WERI-Rb-1 (cell line): ENCODE measurements at places on chromosomes 5 and 9.

DNA sequence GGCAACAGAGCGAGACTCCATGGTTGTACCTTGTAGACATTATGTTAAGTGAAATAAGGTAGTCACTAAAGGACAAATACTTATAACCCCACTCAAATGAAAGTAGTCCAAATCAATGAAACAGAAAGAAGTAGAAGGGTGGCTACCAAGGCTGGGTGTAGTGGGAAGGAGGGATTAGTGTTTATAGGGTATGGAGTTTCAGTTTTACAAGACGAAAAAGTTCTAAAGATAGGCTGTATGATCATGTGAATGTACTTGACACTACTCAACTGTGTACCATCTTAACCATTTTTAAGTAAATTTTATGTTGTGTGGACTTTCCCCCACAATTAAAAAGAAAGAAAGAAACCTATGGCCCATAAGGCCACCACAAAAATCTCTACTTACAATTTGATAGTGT lies 32.2 kb downstream of the ALDH7A1 start:
- no peak for DNase-seq

GRCh38 chr5:154351566-154351965 lies 94.2 kb upstream of the SAP30L start:
- DNase-seq: no peak

GRCh38 chr5:73770172-73771025 lies 144.4 kb downstream of the ARHGEF28 start:
- no peak for DNase-seq

GRCh38 chr9:127159325-127159801 lies 36.9 kb upstream of the ANGPTL2 start:
- DNase-seq: peak; percentile 93

DNA sequence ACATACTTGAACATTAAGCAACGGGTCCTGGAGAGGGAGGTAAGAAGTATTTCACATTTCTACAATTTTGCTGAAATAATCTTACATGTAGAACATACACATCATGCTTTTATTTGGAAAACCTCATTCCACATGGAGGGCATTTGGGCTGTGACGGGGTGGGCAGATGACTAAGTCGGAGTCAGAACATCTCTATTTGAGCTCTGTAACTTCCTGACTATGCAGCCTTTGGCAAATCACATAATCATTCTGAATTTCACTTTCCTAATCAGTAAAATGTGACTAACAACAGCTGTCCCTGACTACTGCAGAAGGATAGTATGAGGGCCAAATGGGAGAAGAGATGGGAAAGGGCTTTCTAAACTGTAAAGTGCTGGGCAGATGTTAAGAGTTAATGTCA lies 17.1 kb upstream of the IL6ST start:
- no peak for DNase-seq

- DNase-seq: no peak
Measured at GRCh38 chr5:170640731-170641588, 137.1 kb downstream of the KCNIP1 start.

GRCh38 chr5:147017621-147018020 lies 139.1 kb upstream of the PPP2R2B start:
- no peak for DNase-seq

GRCh38 chr5:87311405-87312279 lies 44.0 kb downstream of the RASA1 start:
- DNase-seq: no peak

- DNase-seq: no peak
Measured at GRCh38 chr5:72613515-72613914, 106.3 kb upstream of the ZNF366 start.

- DNase-seq: peak; percentile 77
Measured at GRCh38 chr9:98410185-98410697, 154.8 kb upstream of the TBC1D2 start.

GRCh38 chr9:95491543-95492320 lies 25.0 kb downstream of the PTCH1 start:
- no peak for DNase-seq

DNA sequence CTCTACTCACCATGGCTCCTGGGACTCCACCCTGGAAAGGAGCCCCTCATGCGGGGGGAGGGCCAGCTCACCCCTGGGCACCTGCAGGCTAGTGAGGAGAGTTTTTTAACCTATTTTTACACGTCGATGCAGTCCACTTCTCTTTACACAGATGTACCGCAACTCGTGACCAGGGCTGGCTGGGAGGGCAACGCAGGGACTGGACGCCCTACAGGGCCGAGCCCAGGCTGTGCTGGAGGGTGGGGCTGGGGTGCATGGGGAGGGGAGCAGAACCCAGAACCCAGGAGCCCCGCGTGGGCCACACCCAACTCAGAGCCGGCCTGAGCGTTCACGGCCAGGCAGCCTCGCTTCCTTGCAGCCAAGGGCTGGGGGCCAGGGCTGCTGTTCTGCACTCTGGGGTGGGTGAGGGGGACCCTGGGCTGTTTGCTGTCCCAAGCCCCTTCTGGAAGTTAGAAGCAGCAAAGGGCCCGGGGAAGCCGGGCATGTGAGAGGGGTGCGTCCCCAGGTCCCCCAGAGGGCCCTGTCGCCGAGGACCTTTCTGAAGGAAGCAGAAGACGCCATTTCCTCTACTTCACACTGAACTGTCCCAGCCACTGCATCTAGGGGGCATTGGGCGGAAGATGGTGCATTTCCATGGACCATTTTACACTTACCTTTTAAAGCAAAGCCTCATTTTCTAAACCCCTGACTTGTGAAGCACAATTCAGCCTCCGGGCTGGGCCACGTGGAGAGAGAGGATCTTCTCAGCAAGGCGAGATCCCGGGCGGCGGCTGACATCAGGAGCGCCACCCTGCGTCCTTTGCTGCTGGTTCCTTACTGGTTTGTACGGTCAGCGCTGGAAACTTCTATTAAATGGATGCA lies 90.5 kb downstream of the KCNT1 start:
- no peak for DNase-seq

GRCh38 chr5:123132316-123132715 lies 43.3 kb downstream of the PRDM6 start:
- DNase-seq: no peak

DNA sequence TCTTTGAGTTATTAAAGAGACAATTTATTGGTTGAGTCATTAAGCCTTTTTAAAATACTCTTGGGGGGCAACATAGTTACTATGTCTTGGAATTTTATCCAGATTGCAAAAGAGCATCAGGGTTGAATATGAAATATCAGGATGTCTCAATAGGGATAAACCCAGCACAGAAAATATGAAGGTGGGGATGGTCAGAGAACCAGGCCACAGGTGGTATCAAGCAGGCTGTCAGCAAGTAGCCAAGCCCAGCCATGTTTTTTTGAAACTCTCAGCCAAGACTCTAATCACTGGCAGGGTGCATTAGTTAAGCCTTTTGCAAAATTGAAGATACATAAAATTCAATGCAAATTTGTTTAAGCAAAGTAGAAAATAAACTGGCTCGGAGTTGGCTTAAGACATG lies 468.9 kb downstream of the DTWD2 start:
- no peak for DNase-seq

DNA sequence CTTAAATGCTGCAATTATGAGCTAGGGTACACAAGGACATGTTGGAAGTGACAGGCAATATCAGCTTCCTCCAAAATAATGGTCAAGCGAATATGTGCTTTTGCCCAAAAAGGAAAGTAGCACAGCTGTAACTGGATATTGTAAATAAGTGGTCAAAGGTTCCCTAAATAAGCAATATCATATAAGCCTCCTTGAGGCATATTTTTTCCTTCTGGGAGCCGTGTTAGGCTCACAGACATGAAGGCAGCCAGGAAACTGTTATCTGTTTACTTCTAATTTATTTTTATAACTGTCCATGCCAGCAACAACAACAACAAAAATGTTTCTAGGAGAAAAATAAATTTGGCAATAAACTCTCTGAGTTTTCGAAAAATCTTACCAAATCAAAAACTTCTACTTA lies 648.3 kb downstream of the PDE4D start:
- DNase-seq: no peak

DNA sequence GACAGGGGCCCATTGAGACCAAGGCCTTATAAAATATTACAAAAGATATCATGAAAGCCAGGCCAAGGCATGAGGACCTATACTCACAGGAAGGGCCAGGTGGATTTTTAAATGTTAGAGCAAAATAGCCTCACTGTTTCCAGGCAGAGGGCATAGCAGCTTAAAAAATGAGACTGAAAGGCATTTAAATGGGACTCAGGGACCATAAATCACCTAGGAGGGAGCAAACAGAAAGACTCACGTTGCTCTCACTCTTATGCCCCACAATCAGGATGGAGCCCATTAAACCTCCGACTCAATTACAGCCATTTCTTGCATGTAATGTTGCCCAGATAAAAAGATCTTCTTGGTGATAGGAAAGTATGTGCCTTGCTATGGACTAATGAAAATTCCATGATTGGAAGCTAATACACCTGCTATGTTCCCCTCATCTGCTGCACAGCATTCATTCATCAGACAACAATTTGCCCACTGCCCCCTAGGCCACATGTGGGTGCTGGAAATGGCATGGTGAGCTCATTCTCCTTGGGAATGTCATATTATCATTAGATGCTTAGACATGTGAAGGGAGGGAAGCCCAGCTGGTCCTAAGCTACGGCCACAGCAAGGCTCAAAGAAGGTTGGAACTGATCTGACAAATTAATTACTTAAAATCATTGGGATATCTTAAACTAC lies 128.6 kb upstream of the GRIA1 start:
- DNase-seq: no peak

DNA sequence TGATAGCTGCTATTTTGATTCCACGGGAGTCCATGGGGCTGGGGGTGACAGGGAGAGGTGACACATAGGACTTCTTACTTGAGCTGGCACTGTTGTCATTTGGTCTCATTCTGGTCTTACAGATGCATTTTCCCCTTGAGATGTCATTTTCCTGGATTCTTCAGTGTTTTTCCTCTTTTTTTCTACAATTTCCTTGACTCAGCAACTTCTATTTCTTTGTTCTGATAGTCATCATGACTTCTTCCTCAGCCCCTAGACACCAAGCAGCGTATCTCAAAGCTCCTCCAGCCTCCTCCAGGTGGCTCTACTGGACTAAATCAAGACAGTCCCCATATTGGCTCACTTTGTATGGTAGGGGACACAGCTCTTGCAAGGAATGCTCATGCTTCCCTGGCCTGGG lies 16.5 kb downstream of the LVRN start:
- no peak for DNase-seq

DNA sequence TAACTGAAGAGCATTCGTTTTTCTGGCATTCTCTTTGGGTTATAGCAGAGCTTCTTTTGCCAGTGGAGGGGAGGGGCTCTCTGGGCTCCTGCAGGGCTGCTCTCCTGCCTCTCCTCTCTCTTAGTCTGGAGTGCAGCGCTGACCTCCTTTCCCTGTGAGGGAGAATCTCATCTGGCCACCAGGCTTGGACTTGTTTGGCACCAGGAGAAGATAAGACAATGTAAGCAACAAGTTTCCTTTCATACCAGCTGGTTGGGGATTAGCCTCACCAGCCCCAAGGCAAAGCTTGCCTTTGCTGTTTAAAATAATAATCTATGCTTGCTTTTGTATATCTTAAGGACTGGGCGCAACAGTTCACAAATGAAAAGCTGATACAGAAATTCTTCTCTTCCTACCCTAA lies 196.4 kb downstream of the TLE4 start:
- peak; percentile 62 for DNase-seq

DNA sequence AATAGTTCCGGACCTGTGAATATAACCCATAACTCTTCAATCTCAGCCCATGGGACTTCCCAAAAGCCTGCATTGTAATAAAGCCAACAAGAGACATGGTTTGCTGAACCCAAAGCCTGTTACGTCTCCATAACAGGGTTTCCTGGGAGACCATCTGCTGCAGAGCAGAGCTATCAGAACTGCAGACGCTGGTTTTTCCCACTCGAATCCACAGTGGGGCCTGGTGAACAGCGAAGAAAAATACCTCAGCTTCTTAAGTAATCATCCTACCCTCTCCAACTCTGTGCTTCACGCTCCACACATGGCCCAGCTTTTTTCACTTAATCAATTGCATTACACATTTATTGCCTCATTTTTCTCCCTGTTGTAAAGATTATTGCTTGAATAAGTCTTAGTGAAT lies 409.5 kb upstream of the GRIA1 start:
- DNase-seq: no peak

GRCh38 chr5:14364096-14364495 lies 217.5 kb upstream of the OTULINL start:
- no peak for DNase-seq

DNA sequence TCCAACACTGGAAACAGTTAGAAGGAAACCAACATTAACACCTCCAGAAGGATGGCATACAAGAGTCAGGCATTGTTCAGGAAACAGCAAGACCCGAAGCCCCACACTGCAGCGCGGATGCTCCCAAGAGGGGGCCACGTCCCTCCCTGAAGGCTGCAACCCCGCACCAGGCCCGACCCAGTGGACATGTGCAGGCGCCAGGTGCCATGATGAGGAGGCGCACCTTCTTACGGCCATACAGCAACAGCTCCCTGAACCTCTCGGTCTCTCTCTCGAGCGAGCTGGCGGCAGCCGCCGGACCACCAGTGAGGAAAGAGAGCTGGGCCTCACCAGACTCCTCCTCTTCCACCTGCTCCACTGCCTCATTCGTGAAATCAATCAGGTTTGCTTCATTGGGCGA lies 20.2 kb downstream of the SEC16A start:
- no peak for DNase-seq

DNA sequence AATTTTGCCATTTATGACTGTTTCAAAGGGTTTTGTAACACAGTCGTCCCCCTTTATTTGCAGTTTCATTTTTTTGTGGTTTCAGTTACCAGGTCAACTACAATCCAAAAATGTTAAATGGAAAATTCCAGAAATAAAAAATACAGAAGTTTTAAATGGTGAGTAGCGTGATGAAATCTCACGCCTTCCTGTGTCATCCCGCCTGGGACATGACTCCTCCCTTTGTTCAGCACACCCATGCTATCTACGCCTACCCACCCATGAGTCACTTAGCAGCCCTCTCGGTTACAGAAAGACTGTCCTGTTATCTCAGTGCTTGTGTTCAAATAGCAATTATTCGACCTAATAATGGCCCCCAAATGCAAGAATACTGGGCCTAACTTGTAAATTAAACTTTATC lies 765.3 kb upstream of the ADAMTS16 start:
- no peak for DNase-seq

- DNase-seq: no peak
Measured at GRCh38 chr9:35470894-35471293, 19.0 kb upstream of the RUSC2 start.

DNA sequence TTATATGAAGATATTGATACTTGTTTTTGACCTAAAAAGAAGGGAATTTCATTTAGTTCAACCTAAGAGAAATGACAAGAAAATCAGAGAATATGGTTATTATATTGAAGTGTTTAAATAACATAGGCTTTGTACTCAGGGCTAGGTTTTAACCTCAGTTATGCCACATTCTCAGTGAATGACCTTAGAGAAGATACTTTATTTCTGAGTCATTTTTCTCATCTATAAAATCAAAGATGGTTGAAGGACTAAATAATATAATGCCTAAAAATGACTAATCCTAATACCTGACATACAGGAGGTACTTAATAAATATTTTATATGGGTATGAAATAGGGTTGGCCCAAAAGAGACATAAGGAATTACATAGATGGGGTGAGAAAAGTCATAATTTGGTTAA lies 32.3 kb downstream of the DIMT1 start:
- DNase-seq: no peak
